ENCODE measurements at places on chromosomes 2 and 18.

- DNase-seq: no peak
Measured at GRCh38 chr2:179298666-179299065, 34.0 kb upstream of the SESTD1 start.

GRCh38 chr18:5463390-5463789 lies 80.4 kb downstream of the EPB41L3 start:
- no peak for DNase-seq

- no peak for DNase-seq
Measured at GRCh38 chr2:58708565-58708964, 467.4 kb upstream of the FANCL start.

- DNase-seq: no peak
Measured at GRCh38 chr2:239507576-239508258, 106.9 kb upstream of the HDAC4 start.

GRCh38 chr2:166825914-166826313 lies 62.4 kb upstream of the XIRP2 start:
- no peak for DNase-seq

DNA sequence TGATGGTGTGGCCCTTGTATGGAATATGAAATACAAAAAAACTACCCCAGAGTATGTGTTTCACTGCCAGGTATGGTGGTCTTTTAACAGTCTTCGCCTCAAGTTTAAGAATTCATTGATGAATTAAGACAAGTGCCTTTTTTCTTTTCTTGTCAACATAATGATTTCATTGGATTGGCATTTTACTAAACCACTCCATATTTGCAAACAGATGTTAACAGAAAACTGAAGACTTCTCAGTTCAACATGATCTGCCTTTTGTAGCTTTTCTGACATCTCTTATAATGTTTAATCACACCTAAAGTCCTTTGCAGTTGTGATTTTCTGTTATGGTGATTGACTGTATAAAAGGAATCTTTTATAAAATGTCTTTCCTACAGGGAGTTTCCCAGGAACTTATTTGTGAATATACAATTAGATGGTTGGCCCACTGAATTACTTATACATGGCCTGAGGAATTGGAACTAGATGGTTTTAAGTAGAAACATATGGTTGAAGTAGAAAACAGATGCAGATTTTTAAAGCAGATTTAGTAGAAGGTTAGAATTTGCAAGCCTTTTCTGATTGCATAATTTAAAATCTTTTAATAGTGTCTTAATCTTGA lies 39.7 kb downstream of the DYNC1I2 start:
- DNase-seq: no peak

DNA sequence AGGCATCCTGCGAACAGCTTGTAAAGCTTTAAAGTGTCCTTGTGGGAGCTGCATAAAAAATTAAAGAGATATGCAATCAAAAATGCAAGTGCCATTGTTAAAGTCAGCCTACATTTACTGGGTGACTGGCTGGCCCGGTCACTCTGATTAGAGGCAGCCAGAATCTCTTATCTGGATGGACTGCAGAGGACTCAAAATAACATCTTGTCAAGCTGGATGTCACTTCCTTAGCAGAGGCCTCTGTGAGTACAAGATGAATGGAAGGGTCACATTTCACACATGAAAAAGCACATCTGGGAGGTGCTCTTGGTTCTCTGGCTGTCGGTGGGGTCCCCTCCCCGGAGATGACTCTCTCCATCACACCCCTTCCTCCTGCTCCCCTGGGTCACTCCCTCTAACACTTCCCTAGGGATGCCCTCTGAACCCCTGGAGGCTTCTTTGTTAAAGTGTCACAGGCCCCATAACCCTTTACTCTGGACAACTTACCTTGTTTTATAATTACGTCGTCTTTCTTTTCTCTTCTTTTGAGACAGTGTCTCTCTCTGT lies 122.1 kb downstream of the SH3BP4 start:
- no peak for DNase-seq

- no peak for DNase-seq
Measured at GRCh38 chr18:11104307-11104706, 45.1 kb downstream of the PIEZO2 start.

GRCh38 chr2:231853105-231853504 lies 66.9 kb downstream of the COPS7B start:
- DNase-seq: no peak

GRCh38 chr2:144707736-144708326 lies 187.9 kb upstream of the ZEB2 start:
- no peak for DNase-seq

DNA sequence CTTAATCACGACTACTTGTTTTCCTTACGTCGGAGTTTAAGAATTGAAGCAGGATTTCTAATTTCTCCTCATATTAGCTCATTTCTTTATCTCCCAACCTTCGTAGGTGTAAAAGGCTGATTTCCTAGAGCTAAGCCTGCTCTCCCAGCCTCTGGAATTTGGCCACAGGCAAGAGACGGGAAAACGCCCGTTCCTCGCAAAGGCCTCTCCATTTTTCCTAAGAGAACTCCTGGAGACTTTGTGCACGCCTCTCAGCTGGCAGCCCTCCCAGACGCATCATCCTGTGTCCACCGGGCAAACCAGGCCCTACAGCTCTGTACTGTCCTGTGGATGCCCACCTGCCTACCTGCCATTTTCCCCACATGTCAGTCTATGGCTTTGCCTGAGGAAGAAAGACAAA lies 106.3 kb downstream of the FTCDNL1 start:
- no peak for DNase-seq

DNA sequence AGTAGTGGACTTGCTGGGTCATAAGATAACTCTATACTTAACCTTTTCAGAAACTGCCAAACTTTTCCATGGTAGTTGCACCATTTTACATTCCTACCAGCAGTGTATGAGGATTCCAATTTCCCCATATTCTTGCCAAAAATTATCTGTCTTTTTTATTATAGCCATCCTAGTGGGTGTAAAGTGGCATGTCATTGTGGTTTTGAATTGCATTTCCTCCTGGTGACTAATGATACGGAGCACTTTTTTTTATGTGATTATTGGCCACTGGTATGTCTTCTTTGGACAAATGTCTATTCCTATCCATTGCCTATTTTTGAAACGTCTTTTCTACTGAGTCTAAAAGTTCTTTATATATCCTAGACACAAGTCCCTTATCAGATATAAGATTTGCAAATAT lies 44.3 kb downstream of the CACNB4 start:
- no peak for DNase-seq

DNA sequence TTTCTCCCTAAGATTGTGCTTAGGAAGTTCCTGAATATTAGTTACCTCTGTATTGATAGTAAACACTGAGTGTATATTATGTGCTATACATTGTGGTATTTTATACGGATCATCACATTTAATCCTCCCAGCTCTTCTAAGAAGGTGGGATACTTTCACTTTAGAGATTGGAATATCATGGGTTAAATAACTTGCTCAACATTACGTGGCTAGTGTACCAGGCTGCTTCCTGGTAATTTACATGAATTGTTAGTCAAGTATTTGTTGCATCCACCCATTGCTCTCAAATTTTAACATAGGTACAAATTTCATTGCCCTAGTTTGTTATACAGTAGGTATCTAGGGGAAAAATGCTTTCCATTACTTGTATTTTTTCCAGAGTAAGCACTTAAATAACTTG lies 21.4 kb downstream of the FAM98A start:
- no peak for DNase-seq

GRCh38 chr2:214560176-214560575 lies 149.3 kb downstream of the VWC2L start:
- DNase-seq: no peak

GRCh38 chr2:239378918-239379640 lies 21.7 kb downstream of the HDAC4 start:
- DNase-seq: no peak

GRCh38 chr2:36731941-36732672 lies 35.6 kb downstream of the VIT start:
- no peak for DNase-seq

GRCh38 chr2:101858246-101858645 lies 133.5 kb upstream of the IL1R2 start:
- DNase-seq: no peak

DNA sequence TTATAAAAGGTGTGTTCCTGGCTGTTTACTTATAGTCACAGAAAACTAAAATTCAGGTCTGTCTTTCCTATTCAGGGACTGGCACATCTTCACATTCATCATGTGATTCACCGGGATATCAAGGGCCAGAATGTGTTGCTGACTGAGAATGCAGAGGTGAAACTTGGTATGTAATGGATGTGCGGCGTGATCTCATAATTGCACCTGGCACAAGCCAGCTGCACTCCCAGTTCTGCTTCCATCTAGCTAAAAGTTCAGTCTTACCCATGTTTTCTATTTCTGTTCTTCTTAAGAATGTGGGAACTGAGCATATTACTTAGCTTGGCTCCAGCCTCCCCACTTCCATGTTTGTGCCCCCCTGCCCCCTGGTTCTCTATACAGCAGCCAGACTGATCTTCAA lies 131.9 kb downstream of the MAP4K4 start:
- no peak for DNase-seq

- DNase-seq: no peak
Measured at GRCh38 chr2:179677077-179677688, 184.2 kb downstream of the ZNF385B start.

GRCh38 chr18:34760444-34760843 lies 50.3 kb downstream of the DTNA start:
- DNase-seq: no peak

- DNase-seq: no peak
Measured at GRCh38 chr2:94890234-94890633, 19.0 kb downstream of the TEKT4 start.

DNA sequence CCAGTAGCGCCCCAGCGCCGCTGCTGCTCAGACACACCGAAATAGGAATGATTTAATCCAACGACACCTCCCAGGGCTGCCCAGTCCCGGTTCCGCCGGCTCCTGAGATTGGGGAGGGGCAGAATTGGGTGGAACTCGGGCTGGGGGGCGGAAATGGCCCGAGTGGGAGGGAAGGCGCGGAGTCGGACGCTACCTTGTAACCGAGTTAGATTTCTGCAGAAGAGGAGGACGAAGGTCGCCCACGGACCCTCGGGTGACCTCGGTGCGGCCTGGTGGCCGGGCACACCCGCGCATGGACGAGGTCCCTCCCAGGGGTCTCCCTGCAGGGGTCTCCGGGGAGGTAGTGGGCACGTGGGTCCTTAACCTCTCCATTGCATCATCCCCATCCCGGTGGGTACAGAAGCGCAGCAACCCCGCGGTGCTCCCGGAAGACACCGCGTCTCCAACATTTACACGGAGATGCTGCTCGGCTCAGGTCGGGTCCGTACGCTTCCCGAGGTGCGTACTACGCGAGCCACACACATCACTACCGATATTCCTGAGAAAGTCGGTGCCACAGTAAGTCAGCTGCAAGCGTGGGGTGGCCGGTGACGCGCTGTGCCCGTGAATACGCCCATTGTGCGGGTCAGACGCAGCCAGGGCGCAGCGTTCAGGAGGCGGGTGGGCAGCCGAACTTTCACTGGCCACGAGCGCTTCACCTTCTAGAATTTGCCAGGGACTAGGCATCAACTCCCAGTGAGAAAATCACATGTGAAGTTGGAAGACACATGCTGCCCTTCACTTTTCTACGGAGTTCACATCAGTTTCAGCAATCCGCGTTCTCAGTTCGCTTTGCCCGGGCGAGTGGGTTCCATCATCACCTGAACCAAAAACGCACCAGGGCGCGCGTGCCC lies 3.0 kb downstream of the ZNF516 start:
- peak; percentile 24 for DNase-seq

- no peak for DNase-seq
Measured at GRCh38 chr2:172456002-172456401, 28.6 kb downstream of the ITGA6 start.

GRCh38 chr18:22309191-22309590 lies 108.5 kb downstream of the CTAGE1 start:
- DNase-seq: no peak

GRCh38 chr2:120613742-120614571 lies 121.7 kb upstream of the GLI2 start:
- DNase-seq: no peak

DNA sequence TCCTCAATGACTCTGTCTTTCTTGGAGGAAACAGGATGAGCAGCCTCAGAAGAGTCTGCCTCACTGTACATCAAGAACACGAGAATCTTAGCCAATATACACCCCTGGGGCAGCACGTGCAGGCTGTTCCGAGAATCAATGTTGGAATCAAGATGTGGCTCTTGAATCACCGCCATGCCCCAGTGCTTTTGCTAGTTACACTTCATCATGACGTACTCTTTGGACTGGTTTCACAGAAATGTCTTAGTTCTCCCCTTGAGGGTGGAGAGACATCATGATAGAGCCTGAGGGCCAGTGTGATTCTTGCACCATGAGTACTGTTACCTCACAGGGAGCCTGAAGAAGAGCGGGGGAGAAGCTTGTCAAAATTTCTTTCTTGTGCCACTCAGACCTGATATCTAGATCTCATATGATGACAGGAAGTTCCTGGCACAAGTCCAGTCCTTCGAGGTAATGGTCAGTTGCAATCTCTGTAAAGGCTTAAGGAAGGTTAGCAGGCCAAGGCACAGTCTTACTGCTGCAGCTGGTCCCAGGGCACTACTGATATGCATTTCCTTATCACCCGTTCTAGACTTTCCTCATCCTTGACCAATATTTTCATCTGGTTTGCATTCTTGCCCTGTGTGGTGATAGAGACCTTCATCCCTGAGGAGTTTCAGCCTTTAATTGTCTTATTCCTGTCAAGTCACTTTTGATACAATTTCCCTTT lies 28.2 kb upstream of the STAT4 start:
- no peak for DNase-seq

DNA sequence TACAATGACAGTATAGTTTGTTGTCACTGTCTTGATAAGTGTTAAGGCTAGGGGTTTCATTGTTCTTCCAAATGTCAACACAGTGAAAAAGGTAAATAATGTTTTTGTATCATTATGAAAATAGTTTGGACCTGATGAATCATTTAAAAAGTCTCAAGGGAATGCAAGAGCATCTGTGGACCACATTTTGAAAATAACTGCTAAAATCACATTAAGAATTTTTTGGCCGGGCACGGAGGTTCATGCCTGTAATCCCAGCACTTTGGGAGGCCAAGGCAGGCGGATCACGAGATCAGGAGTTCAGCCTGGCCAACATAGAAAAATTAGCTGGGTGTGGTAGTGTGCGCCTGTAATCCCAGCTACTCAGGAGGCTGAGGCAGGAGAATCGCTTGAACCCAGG lies 10.3 kb downstream of the SCN1A start:
- DNase-seq: no peak

DNA sequence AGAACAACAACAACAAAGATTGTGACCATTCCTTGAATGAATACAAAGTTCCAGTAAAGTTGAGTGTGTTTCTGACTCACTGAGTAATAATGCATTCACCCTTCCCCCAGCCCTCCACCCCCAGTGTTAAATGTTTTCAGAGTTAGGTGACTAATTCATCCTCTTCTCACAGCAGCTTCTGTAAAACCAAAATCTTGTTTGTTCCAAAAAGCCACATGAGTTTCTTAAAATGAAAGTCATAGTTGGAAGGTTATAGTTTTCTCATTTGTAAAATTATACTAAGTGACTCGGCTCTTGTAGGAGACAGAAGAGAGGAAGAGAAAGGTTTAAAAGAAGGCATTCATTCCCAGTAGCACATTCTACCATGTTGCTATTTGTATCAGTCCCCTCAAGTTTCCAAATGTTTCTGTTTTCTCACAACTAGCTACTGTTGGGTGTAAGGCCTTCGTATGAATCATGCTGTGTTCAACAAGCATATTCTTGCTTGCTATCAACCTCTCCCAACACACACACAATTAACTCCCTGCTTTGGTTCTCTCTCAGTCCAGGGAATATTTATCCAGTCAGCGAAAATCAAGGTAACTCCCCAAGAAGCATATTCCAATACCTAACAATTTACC lies 75.3 kb downstream of the MBD2 start:
- DNase-seq: no peak

Measured in memory B cell (primary cell).